ENCODE measurements at places on chromosomes 12 and 14.

DNA sequence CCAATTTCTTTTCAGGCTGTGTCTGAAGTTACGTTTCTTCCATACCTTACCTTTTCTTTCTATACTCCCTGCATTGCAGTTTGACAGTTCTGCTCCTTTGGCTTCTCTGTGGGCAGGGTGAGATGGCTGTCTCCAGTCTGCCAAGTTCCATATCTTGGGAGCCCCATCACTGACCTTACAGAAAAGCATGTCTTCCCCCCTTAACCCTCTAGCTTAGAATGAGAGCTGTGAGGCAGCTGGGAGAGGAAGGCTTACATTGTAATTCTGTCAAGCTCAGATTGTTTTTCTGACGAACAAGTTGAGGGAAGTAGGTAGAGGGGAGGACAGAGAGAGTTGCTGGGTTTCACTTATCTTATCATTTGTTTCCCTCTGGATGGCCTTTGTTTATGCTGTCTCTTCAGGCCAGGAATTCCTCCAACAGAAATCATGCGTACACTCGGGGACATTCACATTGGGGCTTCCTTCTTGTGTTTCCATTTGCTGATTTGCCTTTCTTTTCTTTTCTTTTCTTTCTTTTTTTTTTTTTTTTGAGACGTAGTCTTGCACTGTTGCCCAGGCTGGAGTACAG is 9.3 kb downstream of the DAAM1 start:
- DNase-seq = no peak

- no peak for DNase-seq
Observed at GRCh38 chr12:130988751-130989150, 35.0 kb downstream of the ADGRD1 start.

DNA sequence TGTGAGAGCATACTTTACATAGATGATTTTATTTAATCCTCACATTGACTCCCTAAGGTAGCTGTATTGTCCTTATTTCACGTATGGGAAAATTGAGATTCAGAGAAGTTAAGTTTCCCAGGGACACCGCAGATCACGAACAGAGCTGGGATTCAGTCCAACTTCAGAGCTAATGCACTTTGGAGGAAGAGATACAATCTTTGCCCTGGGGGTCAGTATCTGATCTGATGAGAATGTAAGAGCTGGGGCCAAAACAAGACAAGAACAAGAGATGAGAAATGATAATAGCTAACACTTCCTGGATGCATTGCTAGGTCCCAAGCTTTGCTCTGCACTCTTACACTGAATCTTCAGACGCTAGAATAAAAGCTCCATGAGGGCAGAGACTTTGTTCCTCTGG is 6.0 kb upstream of the CSAD start:
- DNase-seq = no peak

GRCh38 chr12:121535150-121536053 is 45.4 kb downstream of the KDM2B start:
- DNase-seq = no peak

- DNase-seq = no peak
Observed at GRCh38 chr14:75977582-75977943, 4.2 kb downstream of the TGFB3 start.

Data from NCI-H2081 (cell line).